Activated T-cell treated with anti-CD3 and anti-CD28 coated beads, Interleukin-2, amount 50 U/mL, for 24 hours (primary cell): ENCODE measurements at places on chromosomes 6 and 20.

GRCh38 chr20:45695496-45695895 lies 6.3 kb upstream of the WFDC13 start:
- no peak overlapping the region for H3K27ac ChIP-seq
- no peak for DNase-seq
- no peaks in the 10 kb centered on the region for H3K36me3 ChIP-seq
- no peak overlapping the region for H3K4me3 ChIP-seq

DNA sequence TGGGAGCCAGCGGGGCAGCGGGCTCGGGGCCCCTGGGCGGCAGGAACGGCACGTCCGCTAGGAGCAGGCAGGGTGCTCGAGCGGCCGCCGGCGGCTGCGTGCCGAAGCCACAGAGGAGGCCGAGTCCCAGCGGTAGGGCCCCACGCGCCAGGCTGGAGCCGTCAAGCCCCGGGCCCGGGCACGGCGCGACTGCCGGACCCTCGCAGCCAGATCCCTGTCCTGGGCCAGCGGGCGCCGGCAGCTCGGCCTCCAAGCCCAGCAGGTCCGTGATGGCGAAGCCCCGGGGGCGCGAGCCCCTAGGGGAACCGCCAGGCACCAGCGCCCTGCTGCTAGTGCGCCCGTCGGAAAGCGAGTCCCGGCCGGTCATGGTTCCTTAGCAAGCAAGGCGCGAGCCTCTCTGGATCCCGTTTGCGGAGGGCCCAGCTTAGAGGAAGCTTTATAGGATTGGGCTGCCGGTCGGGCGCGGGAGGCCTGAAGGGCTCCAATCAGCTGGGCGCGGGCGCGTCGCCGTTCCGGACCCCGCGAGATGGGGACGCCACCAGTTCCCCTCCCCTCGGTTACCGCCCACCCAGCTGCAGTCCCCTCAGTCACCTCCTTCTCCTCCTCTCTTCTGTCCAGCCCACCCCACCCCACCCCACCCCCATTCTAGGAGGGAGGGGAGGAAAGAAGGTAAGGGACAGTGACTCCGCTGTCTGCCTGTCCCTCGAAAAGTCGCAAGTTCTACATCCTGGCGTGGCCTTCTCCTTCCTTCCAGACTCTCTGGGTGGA lies at the start of gene VSX1:
Gene VSX1 (minus strand): TSS at position 412 of the 768 bp plus-strand sequence. CDS start 45 bp downstream, at position 367.
- no peak for DNase-seq
- H3K27me3 ChIP-seq: peaks cover 88% of the 10 kb centered on the region
- no peak within 1 kb of the TSS for H3K27ac ChIP-seq
- H3K4me1 ChIP-seq: peaks cover 36% of the 10 kb centered on the region
- no peaks in the 10 kb centered on the region for H3K36me3 ChIP-seq

DNA sequence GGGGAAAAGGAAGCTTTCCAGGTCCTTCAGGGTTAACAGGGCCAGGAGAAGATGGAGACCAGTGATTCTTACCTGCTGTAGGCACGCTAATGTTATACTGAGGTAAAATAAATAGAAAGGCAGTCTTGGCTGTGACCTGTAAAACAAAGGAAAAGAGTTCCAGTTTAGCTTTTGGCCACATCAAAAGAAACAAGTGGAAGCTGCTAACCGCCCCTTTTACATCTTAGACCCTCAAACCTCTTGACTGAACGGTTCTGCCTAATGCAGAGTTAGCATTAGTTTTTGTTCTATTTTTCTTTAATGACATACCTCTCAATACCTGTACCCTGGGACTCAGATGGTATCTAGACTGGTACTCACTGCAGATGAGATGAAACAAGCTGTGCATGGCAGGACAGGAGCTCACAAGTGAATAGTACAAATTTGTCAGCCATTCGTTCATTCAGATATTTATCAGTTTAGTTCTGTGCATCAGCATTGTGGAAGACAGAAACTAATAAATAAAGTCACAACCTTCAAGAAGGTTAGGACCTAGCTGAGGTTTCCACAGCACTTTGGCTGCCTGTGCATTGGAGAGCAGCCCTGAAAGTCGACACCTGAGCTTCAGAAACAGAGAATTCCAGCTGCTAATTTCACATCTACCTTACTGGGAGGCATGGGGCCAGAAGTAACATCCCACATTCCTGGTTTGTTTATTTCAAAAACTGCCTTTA lies 41.0 kb downstream of the TRAM2 start:
- H3K4me1 ChIP-seq: peaks cover 45% of the 10 kb centered on the region
- no peak for DNase-seq
- H3K27me3 ChIP-seq: no peaks in the 10 kb centered on the region
- H3K27ac ChIP-seq: no peak overlapping the region

DNA sequence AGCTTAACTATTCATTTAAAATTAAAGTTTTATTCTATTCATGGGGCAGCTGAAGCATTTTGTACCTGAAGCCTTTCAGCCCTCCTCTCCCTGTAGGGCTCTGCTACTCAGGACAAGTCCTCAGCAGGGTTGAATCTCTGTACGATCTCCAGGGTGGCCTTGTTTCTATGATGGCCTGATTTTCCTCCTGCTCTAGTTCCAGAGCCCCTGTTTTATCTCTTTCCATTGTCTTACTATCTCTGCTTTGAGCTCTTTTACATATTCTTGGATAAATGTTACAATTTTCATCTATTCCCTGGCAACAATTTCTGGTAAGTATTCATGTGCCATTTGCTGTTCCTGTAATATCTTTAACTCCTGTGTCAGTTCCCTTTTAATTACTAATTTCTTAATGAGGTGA lies 19.8 kb upstream of the MYL9 start:
- H3K4me1 ChIP-seq: peaks cover 12% of the 10 kb centered on the region
- H3K36me3 ChIP-seq: peaks cover 33% of the 10 kb centered on the region
- H3K4me3 ChIP-seq: no peak overlapping the region
- no peaks in the 10 kb centered on the region for H3K27me3 ChIP-seq

DNA sequence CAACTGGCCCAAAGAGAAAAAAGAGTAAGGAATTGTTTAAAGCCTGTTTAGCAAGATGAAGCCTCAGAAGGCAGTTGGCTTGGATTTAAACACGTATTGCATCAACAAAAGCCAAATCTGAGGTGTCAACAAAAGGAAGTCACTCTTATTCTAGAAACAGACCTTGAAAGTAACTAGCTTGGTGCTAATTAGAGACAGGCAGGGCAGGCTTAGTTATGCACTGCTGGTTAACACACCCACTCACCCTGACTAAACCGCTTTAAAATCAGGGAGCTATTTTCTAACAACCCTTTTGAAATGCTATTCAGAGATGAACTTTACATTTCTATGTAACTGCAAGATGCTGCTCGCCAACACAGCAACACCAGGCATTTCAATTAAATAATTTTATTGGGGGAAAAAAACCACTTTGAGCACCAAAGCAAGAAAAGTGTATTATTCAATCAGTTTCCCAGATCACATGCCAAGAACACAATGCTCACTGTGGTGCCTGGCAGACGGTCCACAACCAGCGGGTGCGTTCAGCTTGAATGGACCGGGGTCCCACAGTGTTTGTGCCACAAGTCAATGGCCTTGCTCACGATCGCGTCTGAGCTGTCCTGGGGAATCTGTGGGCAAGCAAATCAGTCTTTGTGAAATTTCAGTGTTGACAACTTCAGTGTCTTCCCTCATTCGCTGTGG lies 23.6 kb downstream of the TBC1D7 start:
- H3K27me3 ChIP-seq: no peaks in the 10 kb centered on the region
- H3K36me3 ChIP-seq: peaks cover 93% of the 10 kb centered on the region
- peaks cover 45% of the 10 kb centered on the region for H3K4me1 ChIP-seq
- H3K27ac ChIP-seq: peak overlapping the region; percentile 59
- H3K4me3 ChIP-seq: no peak overlapping the region

DNA sequence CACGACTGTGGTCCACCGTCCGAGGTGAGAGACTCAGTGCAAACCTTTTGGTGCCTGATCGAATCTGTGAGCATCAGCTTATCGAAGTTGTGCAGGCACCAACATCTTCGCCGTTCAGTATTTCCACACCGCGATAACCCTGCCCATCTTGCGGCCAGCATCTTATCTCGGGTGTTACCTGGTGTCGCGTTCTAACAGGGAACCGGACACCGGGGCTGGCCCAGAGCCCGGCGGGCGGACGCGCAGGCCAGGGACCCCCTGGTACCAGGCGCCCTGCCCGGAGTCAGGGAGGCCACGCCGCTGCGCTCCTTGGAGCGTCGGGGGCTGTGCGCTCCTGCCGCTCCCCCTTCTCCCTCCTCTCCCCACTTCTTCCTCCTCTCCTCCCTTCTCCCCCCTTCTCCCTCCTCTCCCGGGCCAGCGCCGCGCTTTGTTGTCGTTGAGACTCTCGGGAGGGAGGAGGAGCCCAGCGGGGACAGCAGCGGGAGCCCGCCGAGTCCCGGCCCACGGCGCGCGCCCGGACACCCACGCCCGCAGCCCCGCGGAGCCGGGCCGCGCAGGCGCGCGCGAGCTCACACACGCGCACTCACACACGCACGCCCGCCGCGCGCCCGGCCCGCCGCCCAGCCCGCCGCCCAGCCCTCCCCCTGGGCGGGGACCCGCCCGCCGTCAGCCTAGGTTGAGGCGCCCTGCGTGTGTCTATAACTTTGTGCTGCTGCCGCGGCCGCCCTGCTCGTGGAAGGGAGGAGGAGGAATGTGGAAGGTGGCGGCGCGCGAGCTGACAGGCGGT lies 1.4 kb upstream of the FOXO3 start:
- peak overlapping the region; percentile 97 for H3K27ac ChIP-seq
- DNase-seq: peak; percentile 86
- peaks cover 37% of the 10 kb centered on the region for H3K4me1 ChIP-seq
- H3K36me3 ChIP-seq: peaks cover 17% of the 10 kb centered on the region
- peak overlapping the region; percentile 90 for H3K4me3 ChIP-seq

GRCh38 chr6:12359036-12359435 lies 68.9 kb downstream of the EDN1 start:
- no peak for DNase-seq
- H3K27me3 ChIP-seq: no peaks in the 10 kb centered on the region
- H3K4me1 ChIP-seq: no peaks in the 10 kb centered on the region
- H3K27ac ChIP-seq: no peak overlapping the region
